ENCODE measurements at places on chromosomes 12 and 14.

DNA sequence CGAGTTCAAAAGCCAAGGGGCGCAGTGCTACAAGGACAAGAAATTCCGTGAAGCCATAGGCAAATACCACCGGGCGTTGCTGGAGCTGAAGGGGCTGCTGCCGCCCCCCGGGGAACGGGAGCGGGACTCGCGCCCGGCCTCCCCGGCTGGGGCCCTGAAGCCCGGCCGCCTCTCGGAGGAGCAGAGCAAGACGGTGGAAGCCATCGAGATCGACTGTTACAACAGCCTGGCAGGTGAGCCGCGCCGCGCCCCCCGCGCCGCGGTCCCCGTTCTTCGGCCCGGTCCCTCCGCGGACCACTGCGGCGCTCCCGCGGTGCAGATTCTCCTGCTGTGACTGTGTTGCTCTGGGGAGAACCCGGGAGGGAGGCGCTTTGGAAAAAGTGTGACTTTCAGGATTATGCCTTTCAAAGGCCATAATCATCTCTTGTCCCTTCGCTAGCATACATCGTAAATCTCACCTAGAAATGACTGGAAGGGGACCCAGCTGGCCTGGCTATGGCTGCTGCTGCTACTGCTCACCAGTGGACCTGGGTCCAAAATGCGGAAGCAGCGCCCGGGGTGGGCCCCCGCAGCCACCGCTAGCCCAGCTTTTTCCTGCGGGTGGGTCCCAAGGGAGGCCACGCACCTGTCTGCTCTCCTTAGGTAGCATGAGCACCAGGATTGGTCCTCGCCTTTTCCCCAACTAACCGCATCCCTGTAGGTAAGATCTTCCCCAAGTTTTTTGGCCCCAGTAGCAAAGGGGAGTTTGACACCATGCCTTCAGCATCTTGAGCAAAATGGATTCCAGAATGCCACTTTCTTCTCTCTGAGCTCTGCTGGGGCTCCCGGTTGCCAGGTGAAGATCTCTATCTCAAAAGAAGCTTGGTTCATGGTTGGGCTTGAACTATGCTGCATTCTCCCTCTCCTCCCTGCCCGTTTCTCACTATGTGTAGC lies 853 bp downstream of the TTC9 start:
- DNase-seq = peak; percentile 56

- no peak for DNase-seq
Observed at GRCh38 chr12:59393506-59393905, 202.3 kb upstream of the SLC16A7 start.

DNA sequence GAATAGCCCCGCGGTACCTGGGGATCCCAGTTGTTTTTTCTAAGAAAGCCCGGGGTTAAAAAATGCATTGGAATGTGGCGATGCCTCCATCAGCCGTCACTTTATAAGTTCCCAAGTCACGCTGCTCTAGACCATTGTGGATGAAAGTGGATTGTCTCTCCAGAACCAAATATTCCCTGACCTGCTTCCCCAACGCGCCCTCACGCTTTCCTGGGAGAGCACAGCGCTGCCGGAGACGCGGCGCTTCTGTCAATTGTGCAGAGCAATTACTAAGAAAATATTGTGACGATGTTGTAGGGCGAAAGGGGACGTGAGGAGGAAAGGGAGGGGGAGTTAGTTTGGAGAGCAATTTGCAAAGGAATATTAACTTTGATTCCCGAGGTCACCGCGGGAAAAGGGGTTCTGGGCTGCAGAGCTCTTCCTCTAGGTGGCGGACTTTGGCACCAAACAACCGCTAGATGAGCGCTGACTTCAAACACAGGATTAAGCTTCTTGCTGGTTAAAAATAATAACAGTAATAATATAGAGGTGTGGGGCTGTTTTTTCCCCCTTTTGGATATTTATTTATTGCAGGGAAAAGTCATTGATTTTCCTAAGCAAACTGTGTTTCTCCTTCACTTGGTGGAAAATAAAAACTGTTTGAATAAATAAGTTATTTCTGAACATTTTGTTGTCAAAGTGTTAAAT lies 9.6 kb upstream of the FOXG1 start:
- DNase-seq = peak; percentile 52

DNA sequence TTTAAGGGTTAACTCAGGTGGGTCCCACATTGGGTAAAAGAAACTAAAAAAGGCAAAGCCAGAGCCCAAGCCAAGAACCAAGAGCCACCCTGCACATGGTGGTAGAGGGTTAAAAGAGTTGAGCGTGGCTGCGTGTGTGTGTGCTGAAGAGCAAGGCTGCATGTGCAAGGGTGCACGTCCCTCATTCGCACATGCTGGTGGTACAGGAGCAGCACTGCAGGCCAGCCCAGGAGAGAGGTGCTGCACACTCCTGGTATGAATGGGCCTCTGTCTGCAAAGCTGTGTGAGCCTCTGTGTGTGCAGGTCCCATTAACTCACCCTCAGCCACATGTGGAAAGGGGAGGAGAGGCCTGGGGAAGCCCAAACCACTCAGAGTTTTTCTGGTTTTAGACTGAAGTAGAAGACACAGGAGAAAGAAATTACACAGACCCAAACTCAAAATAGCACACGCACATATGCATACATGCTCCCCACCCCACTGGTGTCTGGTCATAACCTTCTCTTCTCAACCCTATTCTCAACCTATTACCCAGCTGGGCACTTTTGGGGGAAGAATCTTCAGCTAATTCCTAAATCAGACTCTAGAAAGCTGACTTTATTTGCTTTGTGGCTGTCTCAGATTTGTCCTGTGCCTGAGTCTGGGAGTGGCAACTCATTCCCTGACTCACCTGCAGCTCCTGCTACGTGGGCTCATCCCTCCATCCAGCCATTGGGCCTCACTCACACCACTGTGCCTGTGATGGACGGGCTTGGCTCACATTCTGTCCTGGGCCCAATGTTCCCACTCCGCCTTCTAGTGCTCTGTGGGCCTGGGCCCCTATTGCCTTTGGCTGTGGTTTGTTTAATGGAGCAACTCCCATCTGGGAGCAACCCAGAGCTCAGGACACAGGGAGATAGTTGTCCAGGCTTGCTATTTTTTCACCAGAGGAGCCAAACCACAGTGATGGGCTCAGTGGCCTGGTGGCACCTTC lies 30.8 kb upstream of the COL2A1 start:
- no peak for DNase-seq

DNA sequence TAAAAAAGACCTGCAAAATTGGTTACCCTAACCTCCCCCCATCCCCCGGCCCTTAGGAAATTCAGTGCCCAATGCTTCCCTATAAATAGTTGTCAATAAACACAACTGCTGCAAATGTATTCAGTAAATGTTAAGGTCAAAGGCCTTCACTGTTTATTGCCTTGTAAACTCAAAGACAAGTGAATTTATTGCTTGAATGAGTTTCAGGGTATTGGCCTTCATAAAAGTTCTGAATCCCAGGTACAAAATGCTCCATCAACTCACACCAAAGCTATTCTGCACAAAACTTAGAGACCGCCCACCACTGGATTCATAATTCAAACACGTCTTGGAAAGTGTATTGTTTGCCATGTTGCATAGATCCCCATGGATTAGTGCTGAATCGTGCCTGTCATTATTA lies 63.3 kb upstream of the CDKN3 start:
- no peak for DNase-seq

GRCh38 chr12:51904951-51905470 lies 2.3 kb upstream of the ACVRL1 start:
- peak; percentile 42 for DNase-seq

GRCh38 chr14:32762886-32763285 lies 175.8 kb upstream of the NPAS3 start:
- DNase-seq = no peak

DNA sequence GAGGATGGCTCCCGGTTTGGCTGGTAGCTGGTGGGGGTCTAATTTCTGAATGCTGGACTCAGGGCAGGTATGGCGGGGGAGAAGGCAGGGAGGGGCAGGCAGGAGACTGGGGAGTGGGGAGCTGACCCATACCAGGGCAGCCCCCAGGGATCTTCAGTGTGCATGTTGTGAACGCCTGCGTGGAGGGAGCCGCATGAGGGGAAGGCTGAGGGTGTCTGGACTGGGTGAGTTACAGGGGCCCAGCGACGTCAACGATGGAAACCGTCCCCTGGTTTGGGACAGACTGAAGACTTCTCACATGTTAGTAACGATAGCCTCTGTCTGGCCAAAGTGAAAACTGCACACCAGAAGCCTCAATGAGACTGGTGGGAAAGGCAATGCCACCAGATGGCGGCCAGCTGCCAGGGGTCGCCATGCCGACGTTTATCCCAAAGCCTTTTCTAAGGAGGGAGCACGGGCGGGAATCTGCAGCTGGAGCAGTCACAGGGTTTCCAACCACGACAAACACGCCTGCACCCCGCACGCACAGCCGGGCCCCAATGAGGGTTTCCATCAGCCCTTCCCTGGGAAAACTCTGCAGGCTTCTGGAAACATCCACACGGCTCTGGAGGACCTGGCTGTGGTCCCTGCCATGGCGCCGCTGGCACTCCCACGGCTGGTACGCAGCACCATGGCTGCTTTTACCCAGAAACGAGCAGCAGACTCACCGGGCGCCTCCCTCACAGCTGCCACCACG lies 14.0 kb downstream of the PGAM5 start:
- DNase-seq = no peak
